CD4-positive, alpha-beta T cell (primary cell): ENCODE measurements at places on chromosomes 12 and 14.

DNA sequence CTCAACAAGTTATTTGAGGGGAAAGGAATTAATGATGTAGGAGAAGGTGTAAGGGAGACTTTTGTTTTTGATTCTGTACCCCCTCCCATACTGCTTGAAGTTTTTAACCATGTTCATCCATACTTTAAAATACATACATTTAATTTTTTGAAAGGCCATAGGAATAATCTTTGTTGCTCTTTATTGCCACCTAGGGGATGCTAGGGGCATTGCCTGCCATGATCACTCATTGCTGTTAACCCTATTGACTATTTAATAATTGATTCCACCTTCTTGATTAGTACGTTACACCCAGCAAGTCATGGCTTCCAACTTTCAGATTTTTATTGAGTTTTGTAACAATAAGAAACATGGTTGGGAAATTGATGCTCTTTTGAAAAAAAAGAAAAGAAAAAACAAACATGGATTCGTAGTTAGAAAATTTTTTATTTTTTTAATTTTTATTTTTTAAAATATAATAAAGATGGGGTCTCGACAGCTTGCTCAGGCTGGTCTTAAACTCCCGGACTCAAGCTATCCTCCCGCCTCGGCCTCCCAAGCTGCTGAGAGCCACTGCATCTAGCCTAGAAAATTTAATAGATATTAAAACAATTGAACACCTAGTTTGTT lies 8.5 kb upstream of the PRKAB1 start:
- DNase-seq, result peak; percentile 9

DNA sequence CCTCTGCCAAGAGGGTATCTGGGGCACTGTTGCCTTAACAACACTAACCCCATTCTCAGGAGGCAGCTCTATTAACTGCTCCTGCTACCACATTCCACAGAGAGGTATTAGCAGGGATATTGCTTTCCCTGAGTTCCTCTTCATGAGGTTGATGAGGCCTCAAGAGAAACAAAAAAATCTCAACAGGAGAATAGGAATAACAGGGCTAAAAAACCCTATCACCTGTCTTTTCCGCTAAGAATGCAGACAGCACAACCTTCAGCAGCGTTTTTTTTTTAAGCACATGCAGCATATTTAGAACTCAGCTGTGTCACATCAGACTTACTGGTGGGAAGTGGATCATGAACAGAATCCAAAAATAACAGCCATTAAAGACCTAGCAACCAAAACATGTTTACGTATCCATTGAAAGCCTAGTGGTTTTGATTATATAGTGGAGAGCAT lies 29.2 kb downstream of the ATF7 start:
- DNase-seq, result no peak

- no peak for DNase-seq
Observed at GRCh38 chr12:104938371-104938770, 19.7 kb downstream of the SLC41A2 start.

GRCh38 chr12:105803292-105803691 lies 335.5 kb downstream of the NUAK1 start:
- no peak for DNase-seq

GRCh38 chr12:60169904-60170303 lies 574.1 kb downstream of the SLC16A7 start:
- DNase-seq, result no peak

- DNase-seq, result no peak
Observed at GRCh38 chr12:91921555-91921954, 224.1 kb downstream of the BTG1 start.

- no peak for DNase-seq
Observed at GRCh38 chr12:63795032-63795687, 15.5 kb downstream of the RXYLT1 start.

DNA sequence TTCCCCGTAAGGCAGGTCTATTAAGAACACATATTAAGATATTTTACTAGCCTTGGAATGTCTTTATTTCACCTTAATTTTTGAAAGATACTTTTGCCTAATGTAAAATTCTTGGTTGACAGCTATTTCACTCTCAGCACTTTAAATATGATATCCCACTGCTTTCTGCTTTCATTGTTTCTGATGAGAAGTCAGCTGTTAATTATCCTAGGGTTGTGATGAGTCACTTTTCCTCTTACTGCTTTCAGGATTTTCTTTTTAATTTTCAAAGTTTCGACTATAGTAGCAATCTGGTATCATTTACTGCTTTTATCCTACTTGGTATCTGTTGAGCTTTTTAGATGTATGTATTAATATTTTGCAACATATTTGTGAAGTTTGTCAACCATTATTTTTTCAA lies 578.9 kb upstream of the ATP2B1 start:
- DNase-seq, result no peak

DNA sequence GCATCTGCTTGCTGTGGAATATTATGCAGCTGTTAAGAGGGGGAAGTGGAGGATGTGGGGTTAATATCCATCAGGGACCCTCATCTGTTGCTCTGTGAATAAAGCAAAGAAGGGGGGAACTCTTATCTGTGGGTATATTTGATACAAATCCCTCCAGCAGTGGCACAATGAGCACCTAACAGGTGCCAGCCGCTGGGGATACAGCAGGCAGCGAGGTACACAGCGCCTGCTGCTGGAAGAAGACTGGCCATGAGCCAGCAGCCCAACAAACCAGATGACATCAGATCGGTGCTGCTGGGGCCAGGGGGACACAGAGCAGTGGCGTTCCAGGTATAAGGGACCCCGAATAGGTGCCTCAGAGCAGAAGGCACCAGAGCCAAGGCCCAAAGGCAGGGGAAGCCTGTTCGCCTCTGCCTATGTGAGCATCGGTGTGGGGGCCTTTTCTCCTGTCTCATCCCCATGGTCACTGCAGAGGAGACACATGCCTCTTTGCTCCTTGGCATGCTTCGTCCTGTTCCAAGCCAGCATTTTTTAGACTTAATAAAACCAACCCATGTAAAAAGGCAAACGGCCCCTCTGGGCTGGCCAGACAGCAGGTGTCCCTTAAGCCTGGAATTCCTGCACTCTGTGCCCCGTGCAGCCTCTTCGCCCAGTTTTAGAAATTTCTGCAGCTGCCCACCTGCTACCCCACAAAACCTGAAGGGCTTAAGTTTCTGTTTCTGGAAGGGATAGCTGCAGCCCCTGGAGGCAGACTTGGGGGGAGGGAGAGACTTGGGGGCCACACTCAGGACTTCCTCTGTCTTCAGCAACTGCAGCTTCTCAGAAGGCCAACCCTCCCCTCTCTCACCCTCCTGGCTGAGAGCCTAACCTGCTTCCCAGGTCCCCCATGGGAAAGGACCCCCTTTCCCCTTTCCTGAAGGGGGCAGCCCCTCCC lies 1.6 kb upstream of the CKB start:
- DNase-seq, result no peak

DNA sequence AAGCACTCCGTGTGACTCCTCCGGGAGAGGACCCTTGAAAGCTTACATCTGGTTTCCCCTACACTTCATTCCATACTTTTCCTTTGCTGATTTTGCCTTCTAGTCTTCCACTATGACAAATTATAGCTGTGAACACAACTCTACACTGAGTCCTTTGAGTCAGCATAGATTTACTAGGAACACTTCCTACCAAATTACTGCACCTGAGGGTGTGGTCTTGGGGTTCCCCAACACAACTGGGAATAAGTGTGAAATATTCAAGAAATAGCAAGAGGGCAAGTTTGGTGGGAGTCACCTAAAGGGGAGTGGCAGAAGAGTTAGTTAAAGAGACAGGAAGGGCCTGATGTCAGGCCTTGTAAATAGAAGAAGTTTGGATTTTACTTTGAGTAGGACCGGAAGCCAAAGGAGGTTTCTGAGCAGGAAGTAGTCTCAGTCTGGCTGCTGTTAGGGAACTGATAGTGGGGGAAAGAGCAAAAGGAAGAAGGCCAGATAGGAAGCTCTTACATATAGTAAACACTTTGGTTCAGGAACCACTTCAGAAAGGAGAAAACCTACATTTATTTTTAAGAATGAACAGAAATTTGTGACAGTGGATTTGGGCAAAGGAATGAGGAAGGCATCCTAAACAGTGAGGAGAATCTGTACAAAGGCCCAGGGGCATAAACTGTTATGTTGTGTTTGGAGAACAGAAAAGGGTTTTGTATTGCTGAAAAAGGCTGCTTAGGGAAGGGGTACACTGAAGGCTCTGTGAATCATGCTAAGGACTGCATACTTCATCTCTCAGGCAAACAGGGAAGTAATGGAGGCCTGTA lies 14.2 kb downstream of the SEL1L start:
- no peak for DNase-seq

- no peak for DNase-seq
Observed at GRCh38 chr14:59728304-59728703, 142.3 kb downstream of the RTN1 start.

DNA sequence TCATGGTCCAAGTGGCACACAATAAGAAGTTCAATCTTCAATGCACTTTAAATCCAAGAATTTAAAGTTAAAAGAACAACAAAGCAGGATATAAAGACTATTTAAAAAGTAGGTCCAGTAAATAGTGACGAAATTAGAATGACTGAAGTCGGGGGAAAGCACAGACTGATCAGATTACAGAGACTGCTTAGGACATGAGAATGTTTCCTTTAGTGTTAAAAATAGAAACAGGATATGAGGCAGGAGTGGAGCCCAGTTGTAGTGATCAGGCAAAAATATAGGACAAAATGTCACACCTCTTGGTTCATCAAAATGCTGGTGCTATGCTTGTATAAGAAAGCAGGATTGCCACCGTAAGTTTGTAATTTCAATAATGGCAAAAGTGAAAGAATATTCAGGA lies 52.2 kb upstream of the CD163 start:
- DNase-seq, result no peak

- no peak for DNase-seq
Observed at GRCh38 chr14:88753873-88754272, 38.9 kb downstream of the EML5 start.

DNA sequence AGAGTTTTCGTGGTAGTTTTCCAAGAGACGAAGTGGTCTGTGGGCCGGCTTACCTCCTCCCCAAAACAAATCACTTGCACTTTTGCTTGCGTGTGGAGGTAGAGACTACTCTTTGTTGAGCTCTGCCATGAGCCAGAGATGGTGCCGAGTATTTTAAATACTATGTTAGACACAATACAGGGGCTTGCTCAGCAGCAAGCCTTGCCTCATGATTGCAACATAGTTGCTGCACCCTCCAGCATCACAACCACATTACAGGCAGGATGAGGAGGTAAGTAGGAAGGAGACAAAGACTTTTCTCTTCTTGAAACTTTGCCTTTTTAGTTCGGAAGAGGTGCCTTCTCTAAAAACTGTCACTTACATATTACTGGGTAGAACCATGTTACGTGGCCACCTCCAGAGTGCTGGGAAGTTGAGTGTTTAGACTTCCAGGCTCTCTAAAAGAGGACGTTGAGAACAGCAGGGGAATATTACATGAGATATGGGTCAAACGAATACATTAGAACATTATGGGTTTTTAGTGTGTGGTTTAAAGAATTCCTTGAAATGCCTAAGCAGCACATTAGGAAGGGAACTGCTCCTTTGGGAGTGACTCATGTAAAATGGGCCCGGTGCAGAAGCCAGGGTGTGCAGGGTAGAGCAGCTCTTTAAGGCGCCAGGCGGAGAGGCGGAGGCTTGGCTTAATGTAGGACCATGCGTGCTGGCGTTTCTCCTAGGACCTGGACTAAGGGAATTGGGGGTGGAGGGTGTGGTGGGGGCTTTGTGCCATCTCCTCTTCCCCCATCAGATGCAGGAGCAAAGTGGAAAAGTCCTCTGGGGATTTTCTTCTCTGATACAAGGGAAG lies 110.6 kb upstream of the PRMT8 start:
- DNase-seq, result no peak

- DNase-seq, result no peak
Observed at GRCh38 chr12:95303476-95303875, 85.9 kb downstream of the VEZT start.

- DNase-seq, result no peak
Observed at GRCh38 chr12:94273272-94273671, 124.9 kb downstream of the PLXNC1 start.

GRCh38 chr14:61322011-61322798 lies 826 bp downstream of the PRKCH start:
- peak; percentile 38 for DNase-seq

DNA sequence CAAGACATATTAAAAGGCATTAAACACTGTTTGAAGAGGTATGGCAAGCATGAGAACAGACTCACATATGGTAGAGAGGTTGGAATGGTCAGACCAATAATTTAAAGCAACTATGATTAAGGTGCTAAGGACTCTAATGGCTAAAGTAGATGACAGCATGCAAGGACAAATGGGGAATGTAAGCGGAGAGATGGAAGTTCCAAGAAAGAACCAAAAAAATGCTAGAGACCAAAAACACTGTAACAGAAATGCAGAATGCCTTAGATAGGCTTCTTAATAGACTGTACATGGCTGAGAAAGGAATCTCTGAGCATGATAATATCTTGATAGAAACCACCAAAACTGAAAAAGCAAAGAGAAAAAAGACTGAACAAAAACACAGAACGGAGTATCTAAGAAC lies 77.4 kb downstream of the RIN3 start:
- no peak for DNase-seq

GRCh38 chr14:100107236-100107635 lies 42.0 kb downstream of the EVL start:
- DNase-seq, result no peak

GRCh38 chr12:85155791-85156190 lies 119.6 kb downstream of the LRRIQ1 start:
- DNase-seq, result no peak

DNA sequence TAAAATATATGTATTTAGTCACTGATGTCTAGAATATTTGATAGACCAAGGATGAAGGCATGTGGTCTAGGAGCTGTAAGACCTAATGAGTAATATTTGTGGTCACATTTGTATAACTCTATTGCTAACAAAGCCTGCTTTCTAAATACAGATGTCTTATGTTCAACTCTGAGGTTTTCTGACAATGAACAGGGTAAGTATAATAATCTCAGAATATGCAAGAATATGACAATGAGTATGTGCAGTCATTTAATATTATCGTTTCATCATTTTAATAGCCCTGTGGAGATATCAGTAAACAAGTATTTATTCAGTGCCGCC lies 389.6 kb downstream of the LRIG3 start:
- DNase-seq, result no peak

DNA sequence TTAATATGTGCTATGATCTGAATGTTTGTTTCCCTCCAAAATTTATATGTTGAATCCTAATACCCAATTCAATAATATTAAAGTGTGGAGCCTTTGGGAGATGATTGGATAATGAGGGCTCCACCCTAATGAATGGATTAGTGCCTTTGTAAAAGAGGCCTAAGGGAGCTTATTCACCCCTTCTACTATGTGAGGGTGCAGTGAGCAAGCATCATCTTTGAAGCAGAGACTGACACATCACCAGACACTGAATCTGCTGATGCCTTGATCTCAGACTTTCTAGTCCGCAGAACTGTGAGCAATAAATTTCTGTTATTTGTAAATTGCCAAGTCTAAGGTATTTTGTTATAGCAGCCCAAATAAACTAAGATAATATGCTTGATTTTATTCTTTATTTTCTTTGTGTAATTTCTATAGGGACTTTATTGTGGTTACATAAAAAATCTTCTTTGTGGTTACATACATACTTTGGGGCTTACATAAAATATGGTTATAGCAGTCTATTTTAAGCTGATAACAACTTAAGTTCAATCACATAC lies 131.1 kb upstream of the SLC38A2 start:
- no peak for DNase-seq
